Activated CD4-positive, alpha-beta T cell treated with anti-CD3 and anti-CD28 coated beads for 1 hour (primary cell): ENCODE measurements at places on chromosomes 4 and X.
A peak's percentile ranks its signal among the peaks of the same experiment; 100 is the strongest.

- peak; percentile 44 for DNase-seq
Observed at GRCh38 chr4:108166441-108167315, 2.1 kb downstream of the LEF1 start.

DNA sequence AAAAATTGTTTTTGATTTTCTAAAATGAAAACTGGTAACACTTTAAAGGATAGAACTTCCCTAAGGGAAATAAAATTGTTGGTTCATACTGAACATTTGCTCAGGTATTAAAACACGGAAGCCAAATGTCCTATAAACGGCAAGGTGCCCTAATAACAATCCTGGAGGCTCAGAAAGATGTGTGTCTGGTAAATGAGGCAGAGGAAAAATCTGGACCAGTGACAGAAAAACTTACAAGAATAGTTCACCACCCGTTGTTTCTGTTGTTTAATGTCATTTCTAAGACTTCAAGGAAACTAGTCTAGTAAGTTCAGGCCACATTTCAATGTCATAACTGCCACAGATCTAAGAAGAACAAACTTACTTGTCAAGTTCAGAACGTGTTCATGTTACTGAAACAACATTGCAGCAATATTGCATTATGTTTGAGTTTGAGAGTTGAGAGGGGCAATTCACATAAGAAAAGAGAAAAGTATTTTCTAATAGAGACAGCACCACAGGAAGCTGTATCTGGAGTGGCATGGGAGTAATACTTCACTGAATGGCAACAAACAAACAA lies 476.6 kb downstream of the GRXCR1 start:
- no peak for DNase-seq

DNA sequence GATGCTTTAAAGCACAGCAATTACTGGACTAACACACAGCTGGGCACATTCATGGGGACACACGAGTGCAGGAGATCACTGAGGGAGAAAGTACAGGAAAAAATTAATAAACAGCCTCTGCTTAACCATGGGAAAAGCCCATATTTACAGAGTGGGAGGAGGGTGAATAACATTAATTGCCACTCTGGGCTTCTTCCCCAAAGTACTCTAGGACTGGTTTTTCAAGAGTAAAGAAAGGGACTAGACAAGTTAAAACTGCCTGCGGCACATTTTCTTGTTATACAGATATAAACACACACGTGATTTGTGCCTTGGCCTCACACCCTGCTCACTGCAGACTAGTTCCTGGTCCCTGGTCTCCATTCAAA lies 179.7 kb upstream of the TET2 start:
- DNase-seq, result no peak

DNA sequence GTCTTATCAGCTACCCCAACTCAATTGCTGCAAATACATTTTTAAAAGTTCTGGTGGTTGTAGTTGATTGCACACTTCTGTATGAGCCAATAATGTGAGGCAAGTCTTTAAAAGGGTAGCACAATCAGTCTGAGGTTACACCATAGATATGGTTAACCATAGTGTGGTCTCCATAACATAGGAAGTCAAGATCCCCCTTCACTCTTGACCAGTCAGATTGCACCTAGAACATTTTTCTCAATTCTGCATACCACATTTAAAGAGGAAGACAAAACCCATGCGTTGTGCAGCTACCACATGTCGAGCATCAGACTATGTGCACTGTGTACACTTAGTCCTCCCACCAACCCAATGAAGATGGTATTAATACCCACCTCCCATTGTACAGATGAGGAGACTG lies 26.5 kb upstream of the CYBB start:
- no peak for DNase-seq

GRCh38 chrX:92247076-92247475 lies 467.9 kb downstream of the PCDH11X start:
- no peak for DNase-seq

GRCh38 chr4:3315566-3315965 lies 22.7 kb downstream of the RGS12 start:
- no peak for DNase-seq

DNA sequence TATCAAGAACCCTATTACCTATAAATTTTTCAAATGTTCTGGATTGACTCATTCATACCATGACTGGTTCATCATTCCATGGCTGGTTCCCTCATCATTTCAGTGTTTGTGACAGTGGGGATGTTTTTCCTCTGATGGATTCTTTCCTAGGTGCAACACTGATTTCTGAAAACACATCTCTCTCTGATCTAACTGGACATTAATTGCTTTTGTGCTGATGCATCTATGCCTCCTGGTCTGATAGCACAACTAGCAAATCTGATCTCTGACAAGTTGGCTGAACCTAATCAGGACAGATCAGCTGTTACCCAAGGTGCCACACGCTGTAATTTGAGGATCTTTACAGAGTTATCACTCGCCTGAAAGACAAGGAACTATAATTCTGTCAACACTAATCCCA lies 140.2 kb downstream of the LDB2 start:
- DNase-seq, result no peak

- DNase-seq, result no peak
Observed at GRCh38 chr4:113476800-113477199, 284.7 kb downstream of the CAMK2D start.

- no peak for DNase-seq
Observed at GRCh38 chrX:25204182-25204581, 188.4 kb upstream of the ARX start.

DNA sequence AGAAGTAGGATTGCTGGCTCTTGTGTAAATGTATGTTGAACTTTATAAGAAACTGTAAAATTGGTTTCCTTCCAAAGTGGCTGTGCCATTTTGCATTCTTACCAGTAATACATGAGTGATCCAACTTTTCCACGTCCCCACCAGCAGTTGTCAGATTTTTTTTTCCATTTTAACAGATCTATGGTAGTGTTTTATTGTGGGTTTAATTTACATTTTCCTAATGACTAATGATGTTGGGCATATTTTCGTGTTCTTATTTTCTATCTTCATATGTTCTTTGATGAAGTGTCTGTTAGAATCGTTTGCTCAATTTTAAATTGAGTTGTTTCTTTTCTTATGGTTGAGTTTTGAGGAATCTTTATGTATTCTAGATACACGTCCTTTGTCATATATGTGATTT lies 56.2 kb downstream of the PHEX start:
- no peak for DNase-seq

GRCh38 chr4:127304356-127304755 lies 328.4 kb upstream of the INTU start:
- DNase-seq, result no peak

GRCh38 chrX:54776061-54776460 lies 22.0 kb downstream of the ITIH6 start:
- DNase-seq, result no peak

DNA sequence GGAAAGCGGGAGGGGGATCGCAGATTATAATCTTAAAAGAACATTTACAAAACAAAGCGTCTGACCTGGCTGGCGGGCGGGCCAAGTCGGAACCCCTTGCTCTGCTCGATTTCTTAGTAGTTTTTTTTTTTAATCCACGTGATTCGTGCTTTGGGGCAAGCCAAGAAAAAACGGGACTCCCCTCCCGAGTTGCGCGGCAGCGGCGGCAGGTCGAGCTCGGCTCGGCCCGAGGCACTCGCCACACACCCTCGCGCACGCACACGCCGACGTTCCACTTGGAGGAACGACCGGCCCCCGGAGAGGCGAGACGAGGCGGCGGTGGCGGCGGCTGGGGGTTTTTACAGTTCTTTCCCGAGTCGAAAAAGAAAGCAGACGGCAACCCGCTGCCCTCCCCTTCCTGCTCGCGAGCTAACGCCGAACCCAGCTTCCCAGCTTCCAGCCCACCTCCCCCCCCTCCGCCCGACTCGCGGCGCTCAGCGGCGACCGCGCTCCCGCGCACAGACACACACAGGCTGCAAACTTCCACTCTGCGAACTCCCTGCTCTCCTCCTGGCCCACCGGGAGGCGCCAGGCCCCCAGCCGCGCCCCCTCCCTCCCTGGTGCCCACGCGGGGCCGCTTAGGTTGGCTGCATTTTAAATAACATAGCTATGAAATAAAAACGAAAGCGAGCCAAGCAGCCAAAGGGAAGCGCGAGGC lies 1.2 kb downstream of the BCOR start:
- DNase-seq, result peak; percentile 48

DNA sequence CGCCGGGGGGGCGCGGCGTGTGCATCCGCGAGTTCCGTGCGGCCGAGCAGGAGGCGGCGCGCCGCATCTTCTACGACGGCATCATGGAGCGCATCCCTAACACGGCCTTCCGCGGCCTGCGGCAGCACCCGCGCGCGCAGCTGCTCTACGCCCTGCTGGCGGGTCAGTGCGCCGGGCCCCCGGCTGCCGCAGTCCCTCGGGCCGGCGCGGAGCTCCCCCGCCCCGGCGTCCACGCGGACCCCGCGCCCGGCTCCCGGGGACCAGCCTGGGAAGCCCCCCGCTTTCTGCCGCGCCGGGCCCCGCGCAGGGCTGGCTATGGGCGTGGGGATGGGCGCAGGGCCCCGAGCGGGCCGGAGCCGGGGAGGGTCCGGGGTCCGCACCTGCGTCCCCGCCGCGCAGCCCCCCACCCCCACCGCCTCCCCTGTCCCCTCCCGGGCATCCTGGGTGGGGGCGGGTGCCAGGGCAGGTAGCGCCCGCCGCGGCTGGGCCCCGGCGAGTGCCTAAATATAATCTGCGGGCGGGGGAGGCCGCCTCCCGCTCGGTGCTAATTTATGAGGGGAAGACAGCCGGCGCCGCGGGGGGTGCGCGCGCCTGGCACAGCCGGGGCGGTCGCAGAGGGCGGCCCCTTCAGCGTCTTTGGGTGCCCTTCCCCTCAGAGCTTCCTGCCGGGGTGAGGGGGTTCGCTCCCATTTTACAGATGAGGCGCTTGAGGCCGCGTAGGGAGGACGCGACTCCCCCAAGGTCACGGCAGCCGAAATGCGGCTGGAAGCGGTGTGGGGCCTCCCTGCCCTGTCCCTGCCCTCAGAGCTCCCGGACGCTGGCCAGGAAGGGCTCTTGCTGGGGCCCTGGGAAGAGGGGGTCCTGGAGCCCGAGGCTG lies 837 bp downstream of the NAT8L start:
- no peak for DNase-seq

GRCh38 chrX:31697294-31697916 lies 625.6 kb upstream of the FTHL17 start:
- DNase-seq, result no peak

GRCh38 chr4:18109676-18110075 lies 88.1 kb upstream of the LCORL start:
- DNase-seq, result no peak

GRCh38 chr4:158811704-158812103 lies 42.9 kb downstream of the FNIP2 start:
- no peak for DNase-seq

DNA sequence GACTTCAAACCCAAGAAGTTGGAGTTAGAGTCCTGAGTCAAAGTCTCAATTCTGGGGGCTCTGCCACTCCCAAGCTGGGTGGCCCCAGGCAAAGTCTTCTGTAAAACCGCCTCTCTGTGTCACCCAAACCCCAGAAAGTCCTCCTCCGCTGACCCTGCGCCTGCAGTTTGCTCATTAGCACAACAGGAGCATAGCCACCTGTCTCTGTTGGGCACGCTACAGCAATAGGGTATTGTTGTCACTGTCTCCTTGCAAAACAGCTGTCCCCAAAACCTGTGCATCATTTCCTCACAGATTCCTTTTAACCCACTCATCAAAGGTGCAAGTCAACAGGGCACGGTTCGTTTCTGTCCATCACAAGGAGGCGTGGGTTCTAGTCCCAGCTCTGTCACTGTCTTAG lies 8.0 kb upstream of the DGAT2L6 start:
- no peak for DNase-seq

- DNase-seq, result no peak
Observed at GRCh38 chrX:110734894-110735541, 60.6 kb downstream of the CHRDL1 start.

DNA sequence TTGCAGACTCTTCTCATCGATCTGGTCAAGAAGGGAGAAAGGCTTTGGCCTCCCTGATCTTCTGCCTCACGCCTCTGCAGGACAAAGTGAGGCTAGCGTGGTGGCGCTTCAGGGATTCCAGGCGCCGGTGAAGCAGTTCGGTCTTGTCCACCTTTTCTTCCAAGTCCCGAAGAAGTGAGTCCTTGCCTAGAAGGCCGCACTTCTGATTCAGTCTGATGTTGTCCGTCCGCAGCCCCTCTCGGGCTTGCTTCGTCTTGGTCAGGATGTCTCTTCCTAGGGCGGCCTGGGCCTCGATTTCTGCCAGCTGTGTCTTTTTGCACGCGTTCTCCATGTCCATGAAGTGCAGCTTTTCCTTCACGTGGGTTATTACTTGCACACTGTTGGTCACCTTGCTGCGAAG lies 1.9 kb upstream of the TADA2B start:
- no peak for DNase-seq

DNA sequence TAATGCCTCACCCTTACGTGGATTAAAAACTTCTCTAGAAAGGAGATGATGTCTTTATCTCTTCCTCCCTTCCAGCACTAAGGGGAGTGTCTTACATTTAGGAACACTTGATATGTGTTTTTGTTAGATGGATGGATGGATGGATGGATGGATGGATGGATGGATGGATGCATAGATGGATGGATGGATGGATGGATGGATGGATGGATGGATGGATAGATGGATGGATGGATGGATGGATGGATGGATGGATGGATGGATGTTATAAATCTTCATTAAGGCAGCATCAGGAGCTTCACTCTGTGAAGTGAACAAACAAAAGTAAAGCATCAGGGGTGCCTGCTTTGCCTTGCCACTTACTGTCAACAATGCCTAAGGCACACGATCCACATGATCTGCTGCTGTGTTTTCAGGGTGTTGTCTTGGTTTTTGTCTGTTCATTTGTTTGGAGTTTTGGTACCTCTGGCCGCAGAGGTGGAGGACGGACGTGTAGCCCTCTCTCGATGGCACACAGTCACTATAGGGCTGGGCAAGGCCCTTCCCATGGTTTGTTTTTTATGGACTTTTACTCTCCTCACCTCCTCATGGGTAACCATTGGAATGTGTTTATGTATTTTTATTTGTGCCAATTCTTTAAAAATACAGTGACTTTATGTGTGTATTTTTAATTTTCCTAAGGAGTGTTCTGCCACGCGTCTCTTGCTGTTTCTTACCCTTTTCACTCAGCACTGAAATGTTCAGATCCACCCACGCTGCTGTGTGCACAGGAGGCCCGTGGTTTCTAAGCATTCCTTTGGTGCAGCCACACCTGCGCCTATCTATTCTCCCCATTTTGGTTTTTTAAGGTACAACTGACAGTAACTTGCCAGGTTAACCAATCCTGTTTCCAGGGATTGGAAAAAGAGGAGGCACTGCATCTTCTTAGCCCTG lies 91.8 kb upstream of the ENPP6 start:
- DNase-seq, result no peak

GRCh38 chrX:27918799-27919198 lies 62.5 kb downstream of the DCAF8L1 start:
- DNase-seq, result no peak
